ENCODE measurements at places on chromosomes 2 and 18.

DNA sequence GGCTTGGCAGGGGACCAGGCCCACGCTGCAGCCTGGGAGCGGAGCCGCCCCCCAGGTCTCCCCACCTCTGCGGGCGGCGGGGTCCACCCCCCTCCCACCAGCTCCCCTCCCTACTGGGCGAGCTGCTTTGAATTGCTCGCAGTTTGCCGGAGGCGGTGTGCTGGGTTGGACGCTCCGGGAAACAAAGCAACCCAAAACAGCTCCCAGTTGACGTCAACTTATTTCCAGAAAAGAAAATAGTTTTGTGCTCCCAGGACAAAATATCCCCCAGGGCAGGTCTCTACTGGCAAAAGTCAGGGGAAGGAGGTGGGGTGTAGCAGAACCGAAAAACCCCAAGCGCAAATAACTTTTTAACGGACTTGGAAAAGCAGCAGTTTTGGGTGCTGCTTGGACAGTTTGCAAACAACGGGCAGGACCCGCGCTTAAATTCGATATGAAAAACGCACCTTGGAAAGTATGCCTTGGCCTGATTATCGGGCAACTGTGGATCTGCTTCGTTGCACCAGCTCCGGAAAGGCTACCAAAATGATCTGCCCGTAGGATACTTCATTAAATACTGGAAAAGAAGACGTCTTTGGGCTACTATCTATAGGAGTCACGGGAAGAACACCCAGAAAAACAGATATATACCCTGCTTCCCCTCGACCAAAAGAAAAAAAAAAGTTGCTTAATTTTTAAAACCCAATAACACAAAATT lies 2.8 kb upstream of the KCTD1 start:
- H3K27me3 ChIP-seq: no peaks in the 10 kb centered on the region
- H3K27ac ChIP-seq: peak overlapping the region; percentile 93
- peaks cover 9% of the 10 kb centered on the region for H3K36me3 ChIP-seq
- peaks cover 7% of the 10 kb centered on the region for H3K4me1 ChIP-seq
- DNase-seq: no peak

- no peaks in the 10 kb centered on the region for H3K4me1 ChIP-seq
- DNase-seq: no peak
- no peaks in the 10 kb centered on the region for H3K36me3 ChIP-seq
- no peak overlapping the region for H3K27ac ChIP-seq
Measured at GRCh38 chr18:71327850-71328249, 1039.0 kb downstream of the SOCS6 start.

GRCh38 chr2:195445639-195446038 lies 211.4 kb upstream of the SLC39A10 start:
- DNase-seq: no peak
- no peaks in the 10 kb centered on the region for H3K27me3 ChIP-seq
- H3K4me1 ChIP-seq: no peaks in the 10 kb centered on the region
- H3K4me3 ChIP-seq: no peak overlapping the region
- no peaks in the 10 kb centered on the region for H3K36me3 ChIP-seq

- no peaks in the 10 kb centered on the region for H3K4me1 ChIP-seq
- H3K36me3 ChIP-seq: no peaks in the 10 kb centered on the region
- DNase-seq: no peak
- H3K27me3 ChIP-seq: no peaks in the 10 kb centered on the region
- no peak overlapping the region for H3K27ac ChIP-seq
- no peak overlapping the region for H3K4me3 ChIP-seq
Measured at GRCh38 chr2:71554706-71555056, 101.3 kb downstream of the DYSF start.

GRCh38 chr2:239917125-239917956 lies 107.8 kb downstream of the NDUFA10 start:
- H3K27me3 ChIP-seq: no peaks in the 10 kb centered on the region
- H3K36me3 ChIP-seq: no peaks in the 10 kb centered on the region
- no peaks in the 10 kb centered on the region for H3K4me1 ChIP-seq
- H3K27ac ChIP-seq: no peak overlapping the region
- DNase-seq: no peak

DNA sequence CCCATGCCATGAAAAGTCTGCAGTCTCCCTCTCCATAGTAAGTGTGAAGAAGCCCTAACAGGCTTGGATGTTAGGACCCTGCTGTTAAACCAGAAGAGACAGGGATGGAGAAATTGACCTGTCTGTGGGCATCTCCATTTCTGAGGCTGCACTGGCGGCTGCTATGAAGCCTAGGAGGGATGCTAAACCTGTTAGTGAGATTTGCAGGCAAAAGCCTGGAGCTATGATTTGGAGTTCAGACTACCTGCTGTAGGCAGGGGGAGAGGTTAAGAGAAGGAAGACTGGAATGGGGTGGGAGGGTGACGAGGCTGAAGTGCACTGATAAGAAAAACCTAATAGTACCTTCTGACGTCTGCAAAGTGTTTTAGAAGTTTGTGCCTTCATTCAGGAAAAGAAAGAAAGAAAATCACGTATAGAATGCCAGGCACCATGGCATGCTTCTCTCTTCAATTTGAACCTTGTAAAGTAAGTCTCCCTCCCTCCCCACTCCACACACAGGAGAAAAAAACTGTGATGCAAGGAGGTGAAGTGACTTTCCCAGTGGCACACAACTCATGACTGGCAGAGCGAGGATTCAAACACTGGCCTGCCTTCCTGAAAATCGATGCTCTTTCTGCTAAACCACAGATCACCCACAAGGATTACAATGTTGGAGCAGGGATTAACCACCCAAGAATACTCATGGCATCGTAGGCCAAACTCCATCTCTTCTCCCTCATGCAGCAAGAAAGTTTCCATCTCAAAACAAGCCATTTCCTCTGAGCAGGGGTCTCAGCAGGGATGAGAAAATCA lies 98.5 kb upstream of the PKDCC start:
- no peak for DNase-seq
- no peak overlapping the region for H3K4me3 ChIP-seq
- no peak overlapping the region for H3K27ac ChIP-seq
- H3K27me3 ChIP-seq: no peaks in the 10 kb centered on the region

DNA sequence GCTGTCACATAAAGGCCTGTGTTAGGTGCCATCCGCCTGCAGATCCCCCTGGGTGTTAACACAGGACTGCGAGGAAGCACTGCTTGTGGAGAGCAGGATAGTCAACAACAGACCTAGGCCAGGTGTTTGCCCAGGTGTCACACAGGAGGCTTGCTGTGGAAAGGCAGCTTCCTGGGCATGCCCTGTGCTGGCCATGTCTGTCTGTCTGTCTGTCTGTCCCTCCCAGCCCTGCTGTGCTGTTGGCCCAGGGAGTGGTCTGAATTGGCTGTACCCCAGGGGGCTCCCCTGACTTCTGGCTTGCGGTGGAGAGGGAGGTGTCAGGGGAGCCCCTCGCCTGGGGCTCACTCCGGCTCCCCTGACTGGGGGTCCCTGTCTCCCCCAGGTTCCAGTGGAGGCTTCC lies 53.2 kb downstream of the SH3BP4 start:
- no peak overlapping the region for H3K4me3 ChIP-seq
- H3K27me3 ChIP-seq: no peaks in the 10 kb centered on the region
- peak overlapping the region; percentile 4 for H3K27ac ChIP-seq
- peaks cover 23% of the 10 kb centered on the region for H3K4me1 ChIP-seq
- no peak for DNase-seq

DNA sequence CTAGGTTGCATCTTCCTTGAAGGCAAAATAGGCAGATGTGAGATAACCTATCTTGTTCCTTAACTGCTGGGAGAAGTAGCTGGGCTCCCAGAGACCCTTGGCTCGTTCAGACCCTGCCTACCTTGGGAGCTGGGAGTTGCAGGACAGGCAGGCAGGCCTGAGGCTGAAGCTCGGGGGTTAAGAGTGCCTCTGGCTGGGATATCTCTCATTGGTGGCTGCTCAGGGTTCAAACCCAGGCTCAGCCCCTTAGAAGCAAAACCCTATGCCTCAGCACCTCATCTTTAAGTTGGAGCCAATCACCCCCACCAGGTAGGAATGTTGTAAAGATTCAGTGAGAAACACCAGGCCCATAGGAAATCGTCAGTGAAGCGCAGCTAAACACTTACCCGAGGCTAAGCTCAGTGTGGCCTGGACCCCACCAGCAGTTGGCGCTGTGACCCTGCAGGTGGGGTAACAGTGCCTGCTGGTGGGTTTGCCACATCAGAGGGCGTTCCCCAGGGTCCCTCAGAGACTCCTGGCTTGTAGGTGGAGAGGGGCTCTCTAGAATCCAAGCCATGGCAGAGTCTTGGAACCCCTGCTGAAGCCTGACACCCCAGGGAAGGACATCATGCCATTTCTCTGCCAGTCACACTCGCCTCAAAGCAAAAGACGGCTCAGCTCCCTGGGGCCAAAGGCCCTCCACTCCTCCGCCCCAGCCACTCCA lies 54.6 kb upstream of the GPR17 start:
- no peak overlapping the region for H3K4me3 ChIP-seq
- no peak overlapping the region for H3K27ac ChIP-seq
- no peaks in the 10 kb centered on the region for H3K27me3 ChIP-seq
- DNase-seq: no peak

DNA sequence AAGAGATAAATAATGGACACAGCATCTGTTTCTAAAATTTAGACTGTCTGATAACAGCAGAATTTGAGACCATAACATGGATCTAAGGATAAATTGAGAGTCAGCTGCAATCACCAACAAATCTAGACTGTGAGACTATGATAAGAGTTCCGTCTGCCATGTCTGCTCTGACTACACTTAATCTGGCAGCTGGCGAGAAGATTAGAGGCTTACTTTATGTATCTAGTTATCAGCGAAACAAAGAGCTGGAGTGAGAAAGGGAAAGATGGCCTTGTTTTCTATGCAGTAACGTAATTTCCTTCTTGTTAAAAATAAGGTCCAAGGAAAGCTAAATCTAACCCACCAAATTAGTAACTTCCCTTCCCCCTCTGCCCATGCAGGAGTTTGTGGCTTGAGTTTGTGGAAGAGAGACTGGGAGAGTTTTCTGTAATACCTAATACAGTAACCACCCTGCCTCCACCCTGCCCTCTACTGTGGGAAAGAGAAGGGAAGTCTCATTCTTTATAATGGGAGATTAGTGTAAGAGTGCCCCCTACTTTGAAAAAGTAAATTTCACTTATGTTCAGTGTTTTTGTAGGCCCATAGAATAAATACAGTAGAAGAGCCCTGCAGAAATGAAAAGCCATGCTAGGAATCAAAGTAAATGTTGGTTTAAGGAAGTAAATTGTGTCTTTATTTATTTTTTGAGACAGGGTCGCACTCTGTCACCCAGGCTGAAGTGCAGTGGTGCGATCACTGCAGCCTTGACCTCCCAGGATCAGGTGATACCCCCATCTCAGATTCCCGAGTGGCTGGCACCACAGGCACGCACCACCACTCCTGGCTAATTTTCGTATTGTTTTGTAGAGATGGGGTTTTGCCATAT lies 27.5 kb downstream of the EML4 start:
- DNase-seq: no peak
- H3K4me1 ChIP-seq: peaks cover 11% of the 10 kb centered on the region
- no peak overlapping the region for H3K4me3 ChIP-seq
- no peak overlapping the region for H3K27ac ChIP-seq
- no peaks in the 10 kb centered on the region for H3K36me3 ChIP-seq

DNA sequence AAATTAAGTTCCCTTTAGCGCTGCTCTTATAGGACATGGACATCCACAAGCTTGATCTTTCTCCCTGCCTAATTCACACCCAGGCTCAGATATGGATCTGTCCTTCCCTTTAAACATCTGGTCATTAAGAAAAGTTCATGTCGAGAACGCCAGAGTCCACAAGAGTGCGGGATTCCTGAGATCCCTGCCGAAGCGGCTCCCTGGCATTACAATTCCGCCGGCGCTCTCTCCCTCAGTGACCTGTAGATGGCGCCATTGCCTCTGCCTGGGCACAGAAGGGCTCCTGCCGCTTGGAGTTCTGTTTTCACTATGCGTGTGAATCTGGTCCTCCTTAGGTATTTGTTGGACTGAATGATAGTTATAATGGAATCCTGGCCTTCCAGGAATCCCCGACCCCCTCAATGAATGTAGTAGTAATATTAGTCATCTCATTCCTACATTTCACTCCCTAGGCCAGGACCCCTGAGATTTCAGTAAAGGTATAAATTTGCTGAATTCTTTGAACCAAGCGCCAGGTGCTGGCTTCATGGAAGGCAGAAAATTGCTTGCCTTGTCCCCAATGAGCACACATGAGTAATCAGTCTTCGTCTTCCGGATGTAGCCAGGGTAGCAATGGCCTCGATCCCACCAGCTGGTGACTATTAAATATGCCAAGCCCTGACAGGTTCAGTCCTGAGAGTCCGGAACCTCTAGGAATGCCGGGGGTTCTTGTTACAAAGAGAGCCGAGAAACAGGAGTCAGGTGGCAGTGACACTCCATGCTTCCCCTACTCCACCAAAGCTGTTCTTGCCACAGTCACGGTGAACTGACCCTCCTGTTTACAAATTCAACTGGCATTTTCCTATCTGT lies 26.4 kb upstream of the CD207 start:
- H3K27me3 ChIP-seq: peaks cover 53% of the 10 kb centered on the region
- no peak overlapping the region for H3K4me3 ChIP-seq
- no peaks in the 10 kb centered on the region for H3K36me3 ChIP-seq
- H3K4me1 ChIP-seq: no peaks in the 10 kb centered on the region
- DNase-seq: no peak

DNA sequence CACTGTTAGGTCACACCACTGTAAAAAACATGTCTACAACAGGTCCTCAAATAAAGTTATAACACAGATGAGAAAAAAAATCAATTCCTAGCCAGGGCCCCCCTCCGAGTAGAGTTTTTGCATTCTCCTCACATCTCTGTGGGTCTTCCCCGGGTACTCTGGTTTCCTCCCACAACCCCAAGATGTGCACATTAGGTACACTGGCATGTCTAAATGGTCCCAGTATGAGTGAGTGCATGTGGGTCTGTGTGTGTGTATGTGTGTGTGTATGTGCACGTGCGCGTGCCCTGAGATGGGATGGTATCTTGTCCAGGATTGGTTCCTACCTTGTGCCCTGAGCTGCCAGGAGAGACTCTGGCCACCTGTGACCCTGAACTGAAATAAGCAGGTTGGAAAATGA lies 4.9 kb downstream of the TYW5 start:
- no peaks in the 10 kb centered on the region for H3K27me3 ChIP-seq
- no peak for DNase-seq
- H3K36me3 ChIP-seq: peaks cover 81% of the 10 kb centered on the region
- no peak overlapping the region for H3K27ac ChIP-seq

- no peak for DNase-seq
- H3K4me3 ChIP-seq: no peak overlapping the region
Measured at GRCh38 chr2:24577481-24577880, 86.4 kb downstream of the NCOA1 start.

DNA sequence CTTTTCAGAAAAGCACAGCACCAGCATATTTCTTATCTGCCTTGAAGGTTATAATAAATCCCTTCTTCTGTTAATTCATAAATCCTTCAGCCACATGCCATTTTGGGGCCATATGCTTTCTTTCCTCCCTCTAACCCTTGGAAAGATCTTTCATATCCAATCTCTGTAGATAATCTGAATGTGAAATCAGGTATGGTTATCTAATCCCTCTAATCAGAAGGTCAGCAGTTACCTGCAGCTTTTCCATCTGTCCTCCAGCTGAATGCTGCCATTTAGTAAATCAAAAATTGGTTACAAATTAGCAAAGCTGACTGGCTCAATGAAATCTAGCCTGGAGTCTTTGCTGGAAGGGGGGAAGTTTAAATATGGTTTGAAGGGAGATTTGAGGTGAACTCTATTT lies 230.5 kb downstream of the PIK3C3 start:
- H3K27me3 ChIP-seq: no peaks in the 10 kb centered on the region
- H3K4me3 ChIP-seq: no peak overlapping the region
- H3K36me3 ChIP-seq: no peaks in the 10 kb centered on the region
- DNase-seq: no peak
- H3K4me1 ChIP-seq: peaks cover 4% of the 10 kb centered on the region
- no peak overlapping the region for H3K27ac ChIP-seq

All from RWPE2 (cell line).